ENCODE measurements at places on chromosomes 7 and 10.
A peak's percentile ranks its signal among the peaks of the same experiment; 100 is the strongest.

- no peak for DNase-seq
Measured at GRCh38 chr10:62981096-62981495, 152.0 kb upstream of the NRBF2 start.

GRCh38 chr10:26738301-26738911 lies 40.9 kb downstream of the PDSS1 start:
- DNase-seq = no peak

- peak; percentile 77 for DNase-seq
Measured at GRCh38 chr7:17144322-17144721, 154.1 kb upstream of the AHR start.

- DNase-seq = no peak
Measured at GRCh38 chr7:51428217-51428887, 111.7 kb upstream of the COBL start.
